Activated naive CD8-positive, alpha-beta T cell treated with anti-CD3 and anti-CD28 coated beads, Interleukin-2, amount 10 ng/mL, durations not matched to agents 7 days and 5 days (primary cell): ENCODE measurements at places on chromosomes 5 and 9. TPM values are rescaled to one million over a fixed set of nuclear protein-coding genes. Genes with fewer than 3 reads are reported as not detected.
A peak's percentile ranks its signal among the peaks of the same experiment; 100 is the strongest.

GRCh38 chr9:89724659-89725058, 119.8 kb downstream of the GADD45G start:
- H3K27me3 ChIP-seq = peaks cover 2% of the 10 kb centered on the region
- no peak overlapping the region for H3K4me3 ChIP-seq
- DNase-seq = no peak
- H3K4me1 ChIP-seq = peaks cover 10% of the 10 kb centered on the region

ARHGEF28 gene
- total RNA-seq = 0.14 TPM

CCL27 gene
- not detected for total RNA-seq

DNA sequence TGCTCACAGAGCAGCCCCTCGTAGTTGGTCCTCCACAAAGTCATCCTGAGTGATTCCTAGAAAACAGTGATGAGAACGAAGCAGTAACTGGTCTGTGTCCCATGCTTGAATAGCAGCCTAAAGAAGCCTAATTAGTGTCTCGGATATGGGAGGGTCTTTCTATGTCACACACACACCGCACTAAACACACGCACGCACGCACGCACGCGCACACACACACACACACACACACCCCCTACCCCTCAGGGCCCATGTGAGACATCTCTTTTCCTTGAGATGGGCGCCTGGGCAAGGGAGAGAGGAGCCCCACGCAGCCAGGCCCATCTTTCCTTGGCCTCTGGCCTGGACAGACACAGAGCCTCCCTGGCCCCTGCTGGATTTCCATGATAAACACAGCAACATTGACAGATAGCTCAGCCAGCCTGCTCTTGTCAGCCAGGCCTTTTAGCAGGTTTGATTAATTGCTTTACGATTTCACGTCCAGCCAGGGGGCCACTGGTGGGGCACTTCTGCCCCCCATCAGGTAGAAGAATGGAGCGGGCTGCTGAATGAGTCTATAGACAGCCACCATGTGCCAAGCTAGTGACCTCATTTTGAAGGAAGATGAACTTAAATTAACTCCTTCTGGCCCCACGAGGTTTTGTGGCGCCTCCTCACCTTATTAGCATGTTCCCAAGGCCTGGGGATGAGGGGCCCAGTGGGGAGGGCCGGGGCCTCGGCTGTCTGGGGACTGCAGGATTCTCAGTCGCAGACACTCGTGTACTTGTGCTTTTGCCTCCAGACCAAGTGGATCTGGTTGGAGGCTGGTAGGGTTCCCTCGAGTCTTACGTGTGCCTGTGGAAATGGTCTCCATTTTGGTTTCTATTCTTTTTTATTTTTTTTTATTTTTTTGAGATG, 36.2 kb upstream of the PRDM12 start:
- no peaks in the 10 kb centered on the region for H3K4me1 ChIP-seq
- DNase-seq = no peak
- H3K36me3 ChIP-seq = peaks cover 2% of the 10 kb centered on the region
- H3K27ac ChIP-seq = no peak overlapping the region

GRCh38 chr9:126304971-126305320, 21.7 kb upstream of the MVB12B start:
- peaks cover 13% of the 10 kb centered on the region for H3K4me1 ChIP-seq
- peaks cover 6% of the 10 kb centered on the region for H3K27me3 ChIP-seq
- H3K4me3 ChIP-seq = no peak overlapping the region
- no peak overlapping the region for H3K27ac ChIP-seq

DNA sequence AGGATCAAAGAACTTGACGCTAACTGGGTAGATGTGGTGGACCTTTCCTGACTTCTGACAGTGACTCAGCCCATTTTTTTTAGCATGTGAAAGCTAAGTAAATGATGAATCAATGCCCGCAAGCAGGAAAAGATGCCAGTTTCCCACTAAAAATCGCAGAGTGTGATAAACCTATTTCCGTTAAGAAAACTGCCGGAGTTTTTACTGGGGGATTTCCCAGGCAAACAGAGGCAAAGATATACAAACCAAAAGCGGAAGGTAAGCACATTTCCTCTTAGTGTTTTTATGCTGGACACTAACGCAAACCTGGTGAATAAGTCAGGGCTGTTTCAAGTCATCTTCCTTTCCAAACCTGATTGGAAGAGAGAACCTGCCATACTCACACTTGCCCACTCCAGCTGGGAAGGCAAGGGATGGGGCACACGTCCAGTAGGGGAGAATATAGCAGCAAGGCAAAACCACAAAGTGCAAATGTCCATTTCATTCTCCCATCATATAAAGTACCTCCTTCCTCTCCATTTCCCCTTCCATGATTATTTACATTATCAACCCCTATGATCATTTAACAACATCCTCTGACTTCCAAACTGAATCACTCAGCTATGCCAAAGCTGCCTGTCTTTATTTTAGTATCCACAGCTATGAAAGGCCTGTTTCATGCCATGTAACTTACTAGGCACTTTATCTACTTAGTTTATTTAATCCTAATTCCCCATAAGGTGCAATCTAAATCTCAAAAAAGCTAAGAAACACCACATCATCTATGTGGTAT, 349.7 kb upstream of the RFX3 start:
- no peaks in the 10 kb centered on the region for H3K4me1 ChIP-seq
- DNase-seq = no peak
- H3K27me3 ChIP-seq = peaks cover 4% of the 10 kb centered on the region
- H3K27ac ChIP-seq = no peak overlapping the region

- no peaks in the 10 kb centered on the region for H3K36me3 ChIP-seq
- H3K27me3 ChIP-seq = no peaks in the 10 kb centered on the region
- no peak for DNase-seq
- H3K4me1 ChIP-seq = no peaks in the 10 kb centered on the region
- no peak overlapping the region for H3K27ac ChIP-seq
Measured at GRCh38 chr5:113124914-113125313, 148.3 kb downstream of the DCP2 start.

PCDHGA1 gene
- 0.11 TPM for total RNA-seq

DNA sequence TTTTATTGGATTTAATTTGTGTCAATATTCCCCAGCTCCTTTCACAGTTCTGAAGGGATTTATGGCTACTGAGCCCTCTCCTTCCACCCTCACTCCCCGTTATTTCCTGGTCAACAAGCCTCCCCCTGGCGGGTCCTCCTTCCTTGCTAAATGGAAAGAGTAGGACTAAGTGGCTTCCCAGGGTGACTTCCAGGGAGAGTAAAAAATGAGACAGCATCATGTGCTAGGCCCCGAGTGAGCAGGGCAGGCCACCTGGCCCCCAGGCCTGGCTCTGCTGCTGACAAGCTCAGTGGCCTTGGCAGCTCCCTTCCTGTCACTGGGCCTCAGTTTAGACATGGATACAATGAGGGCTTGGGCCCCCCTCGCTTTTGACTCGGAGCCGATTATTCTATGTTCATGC, 201.3 kb downstream of the HSPA4 start:
- H3K4me1 ChIP-seq = peaks cover under 1% of the 10 kb centered on the region
- H3K36me3 ChIP-seq = no peaks in the 10 kb centered on the region
- H3K4me3 ChIP-seq = no peak overlapping the region
- DNase-seq = no peak
- H3K27ac ChIP-seq = no peak overlapping the region
- H3K27me3 ChIP-seq = no peaks in the 10 kb centered on the region

DNA sequence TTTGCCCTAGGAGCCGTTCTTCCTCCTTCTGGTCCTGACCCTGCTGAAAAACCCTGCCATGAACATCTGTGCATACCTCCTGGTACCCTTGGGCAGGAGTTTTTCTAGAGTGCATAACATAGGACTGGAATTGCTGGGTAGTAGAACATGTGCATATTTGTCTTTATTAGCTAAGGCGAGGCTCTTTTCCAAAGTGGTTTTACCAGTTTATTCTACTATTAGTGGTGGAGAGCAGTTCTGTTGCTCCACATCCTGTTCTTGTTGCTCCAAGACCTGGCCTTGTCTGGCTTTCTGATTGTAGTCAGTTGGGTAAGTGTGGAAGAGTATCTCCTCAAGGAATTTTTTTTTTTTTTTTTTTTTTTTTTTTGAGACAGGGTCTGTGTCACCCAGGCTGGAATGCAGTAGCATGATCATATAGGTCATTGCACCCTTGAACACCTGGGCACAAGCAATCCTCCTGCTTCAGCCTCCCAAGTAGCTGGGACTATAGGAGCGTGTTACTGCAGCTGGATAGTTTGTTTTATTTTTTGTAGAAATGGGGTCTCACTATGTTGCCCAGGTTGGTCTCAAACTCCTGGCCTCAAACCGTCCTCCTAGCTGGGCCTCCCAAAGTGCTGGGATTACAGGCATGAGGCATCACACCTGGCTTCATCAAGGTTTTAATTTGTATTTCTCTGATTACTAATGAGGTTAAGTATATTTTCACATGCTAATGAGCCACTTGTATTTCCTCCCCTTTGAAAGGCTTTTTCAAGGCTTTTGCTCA, 85.2 kb downstream of the SPRY4 start:
- no peak for DNase-seq
- H3K4me1 ChIP-seq = peaks cover 4% of the 10 kb centered on the region
- peaks cover 11% of the 10 kb centered on the region for H3K27me3 ChIP-seq
- H3K27ac ChIP-seq = no peak overlapping the region
- H3K4me3 ChIP-seq = no peak overlapping the region
- no peaks in the 10 kb centered on the region for H3K36me3 ChIP-seq

- H3K27ac ChIP-seq = no peak overlapping the region
- DNase-seq = no peak
- no peaks in the 10 kb centered on the region for H3K4me1 ChIP-seq
- no peak overlapping the region for H3K4me3 ChIP-seq
- H3K36me3 ChIP-seq = no peaks in the 10 kb centered on the region
Measured at GRCh38 chr5:167816864-167817263, 474.6 kb upstream of the WWC1 start.

DNA sequence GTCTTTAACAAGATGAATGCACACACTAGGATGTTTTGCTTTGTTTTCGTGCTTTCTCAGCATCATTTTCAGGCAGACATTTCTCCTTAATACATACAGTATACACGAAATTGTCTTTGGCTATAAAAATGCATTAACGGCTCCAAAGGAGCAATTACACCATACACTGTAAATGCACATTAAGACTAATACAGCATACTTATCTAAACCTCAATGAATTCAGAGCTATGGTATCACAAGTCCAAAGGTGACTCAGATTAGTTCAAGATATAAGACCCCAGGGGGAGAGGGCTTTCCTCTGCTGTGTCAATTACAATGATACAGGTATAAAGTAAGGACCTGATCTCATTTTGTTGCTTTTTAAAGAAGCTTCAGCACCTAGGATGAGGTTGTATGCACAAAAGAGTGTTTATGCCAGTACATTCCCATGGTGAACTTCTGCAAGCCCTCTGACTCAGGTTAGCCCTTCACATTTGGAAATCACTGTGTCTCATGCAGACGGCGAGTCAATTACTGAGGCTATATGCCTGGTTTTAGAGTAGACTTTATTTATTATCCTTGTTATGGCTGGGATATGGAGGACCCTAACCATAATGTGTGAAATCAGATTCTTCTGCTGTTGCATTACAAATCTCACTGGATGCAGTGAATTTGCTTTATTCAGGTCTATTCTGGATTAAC, 233.3 kb downstream of the ZNF608 start:
- H3K4me1 ChIP-seq = no peaks in the 10 kb centered on the region
- H3K27ac ChIP-seq = no peak overlapping the region
- no peak overlapping the region for H3K4me3 ChIP-seq
- no peaks in the 10 kb centered on the region for H3K36me3 ChIP-seq

PCDHGB1 gene
- not detected for total RNA-seq

- peaks cover 18% of the 10 kb centered on the region for H3K27me3 ChIP-seq
- peak overlapping the region; percentile 83 for H3K4me3 ChIP-seq
- H3K27ac ChIP-seq = no peak overlapping the region
Measured at GRCh38 chr5:140631831-140632365, 1.1 kb downstream of the CD14 start.

GRCh38 chr9:38181866-38182265, 112.8 kb upstream of the SHB start:
- H3K27me3 ChIP-seq = peaks cover 4% of the 10 kb centered on the region
- no peaks in the 10 kb centered on the region for H3K36me3 ChIP-seq
- H3K4me3 ChIP-seq = no peak overlapping the region
- H3K4me1 ChIP-seq = peaks cover 8% of the 10 kb centered on the region

GRCh38 chr5:41893074-41893851, 10.9 kb upstream of the RIMOC1 start:
- no peak for DNase-seq
- H3K36me3 ChIP-seq = peaks cover 9% of the 10 kb centered on the region
- peaks cover 17% of the 10 kb centered on the region for H3K4me1 ChIP-seq
- H3K4me3 ChIP-seq = peak overlapping the region; percentile 59
- H3K27ac ChIP-seq = peak overlapping the region; percentile 44
- peaks cover 22% of the 10 kb centered on the region for H3K27me3 ChIP-seq

PCDHGA8 gene
- 0.11 TPM for total RNA-seq
